ENCODE measurements at places on chromosomes 11 and 22. TPM values are rescaled to one million over a fixed set of nuclear protein-coding genes. Genes with fewer than 3 reads are reported as not detected.

CCDC188 gene
- not detected for total RNA-seq

RFPL3 gene
- total RNA-seq = not detected

MMP1 gene
- not detected for total RNA-seq

SH3BP1 gene
- total RNA-seq = 2.5 TPM

OR5A1 gene
- not detected for total RNA-seq

RRAS2 gene
- 45.3 TPM for total RNA-seq

SNX19 gene
- total RNA-seq = 56.0 TPM

- H3K27ac ChIP-seq = no peak overlapping the region
- H3K4me3 ChIP-seq = no peak overlapping the region
- peaks cover 22% of the 10 kb centered on the region for H3K4me1 ChIP-seq
Measured at GRCh38 chr11:77085652-77086051, 17.0 kb upstream of the OMP start.

DNA sequence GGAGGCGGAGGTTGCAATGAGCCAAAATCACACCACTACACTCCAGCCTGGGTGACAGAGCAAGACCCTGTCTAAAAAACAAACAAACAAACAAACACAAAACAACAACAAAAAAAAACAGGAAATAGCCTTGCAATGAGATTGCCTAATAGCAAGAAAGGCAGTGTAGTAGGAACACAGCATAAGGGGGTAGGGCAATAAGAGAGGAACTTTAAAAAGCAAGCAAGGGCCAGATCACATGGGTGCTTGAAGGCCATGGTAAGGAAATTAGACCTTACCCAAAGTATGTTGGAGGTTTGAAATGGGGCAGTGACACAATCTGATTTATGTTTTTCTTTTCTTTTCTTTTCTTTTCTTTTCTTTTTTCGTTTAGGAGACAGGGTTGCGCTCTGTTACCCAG lies 34.7 kb upstream of the NRIP3 start:
- no peak for DNase-seq
- no peaks in the 10 kb centered on the region for H3K4me1 ChIP-seq
- H3K36me3 ChIP-seq = no peaks in the 10 kb centered on the region
- no peak overlapping the region for H3K4me3 ChIP-seq
- no peak overlapping the region for H3K27ac ChIP-seq
- no peaks in the 10 kb centered on the region for H3K27me3 ChIP-seq

- H3K27ac ChIP-seq = no peak overlapping the region
- H3K4me1 ChIP-seq = peaks cover 14% of the 10 kb centered on the region
- no peak for DNase-seq
- no peaks in the 10 kb centered on the region for H3K36me3 ChIP-seq
Measured at GRCh38 chr11:128193615-128194014, 393.7 kb downstream of the ETS1 start.

DNA sequence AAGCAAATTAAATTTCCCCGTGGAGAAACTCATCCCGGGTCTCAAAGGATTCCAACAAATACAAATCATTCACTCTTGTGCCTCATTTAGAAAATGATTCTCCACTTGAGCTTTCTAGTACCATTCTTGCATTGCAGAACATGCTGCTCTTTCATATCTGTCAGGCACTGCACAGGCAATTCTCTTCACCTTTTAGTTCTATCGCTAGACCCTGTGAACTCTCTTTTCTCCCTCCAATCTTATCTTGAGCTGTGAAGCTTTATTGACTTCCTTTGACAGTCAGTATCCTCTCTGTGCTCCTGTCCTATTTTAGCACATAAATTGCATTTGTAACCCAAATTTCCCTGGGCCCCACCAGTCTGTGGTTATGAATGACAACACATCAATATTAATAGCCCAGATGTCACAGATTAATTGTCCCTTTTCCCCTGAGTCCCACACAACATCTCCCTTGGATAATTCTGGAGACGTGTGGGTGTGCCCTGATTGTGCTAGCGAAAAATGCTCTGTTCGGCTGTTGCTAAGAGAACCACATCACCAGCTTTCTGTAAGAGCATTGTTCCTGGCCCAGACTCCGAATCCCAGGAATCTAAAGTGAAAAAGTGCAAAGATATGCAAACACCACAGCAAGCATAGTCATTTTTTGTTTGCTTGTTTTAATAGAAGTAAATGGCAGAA lies 22.4 kb upstream of the SC5D start:
- no peak overlapping the region for H3K27ac ChIP-seq
- H3K4me3 ChIP-seq = no peak overlapping the region
- no peaks in the 10 kb centered on the region for H3K36me3 ChIP-seq
- no peak for DNase-seq

- no peak for DNase-seq
- peaks cover 92% of the 10 kb centered on the region for H3K4me1 ChIP-seq
- no peaks in the 10 kb centered on the region for H3K27me3 ChIP-seq
- H3K36me3 ChIP-seq = no peaks in the 10 kb centered on the region
Measured at GRCh38 chr11:1521382-1522080, 35.0 kb upstream of the MOB2 start.

DNA sequence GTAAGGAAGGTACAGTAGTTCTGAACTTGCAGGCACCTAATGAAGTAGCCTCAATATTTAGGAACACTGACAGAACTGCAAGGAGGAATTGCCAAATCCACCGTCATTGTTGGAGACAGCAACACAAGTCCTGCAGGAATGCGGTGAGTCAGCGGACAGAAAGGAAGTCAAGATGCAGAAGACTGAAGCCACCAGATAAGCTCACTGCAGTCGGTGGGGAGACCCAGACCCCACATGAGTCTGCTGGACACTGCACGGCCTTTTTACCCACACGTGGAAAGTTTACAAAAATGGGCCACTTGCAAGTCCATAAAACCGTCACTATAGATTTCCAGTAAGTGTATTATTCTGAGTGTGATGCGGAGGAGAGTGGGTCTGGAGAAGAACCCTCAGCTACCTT lies 1471.6 kb downstream of the TBC1D22A start:
- DNase-seq = no peak
- H3K36me3 ChIP-seq = no peaks in the 10 kb centered on the region
- H3K27me3 ChIP-seq = peaks cover 36% of the 10 kb centered on the region
- no peak overlapping the region for H3K4me3 ChIP-seq

GRCh38 chr11:45146072-45147016 lies at the start of gene PRDM11:
Gene PRDM11 (plus strand): TSS chr11:45146639. CDS start chr11:45181767, 35,128 bp downstream.
- no peaks in the 10 kb centered on the region for H3K36me3 ChIP-seq
- no peaks in the 10 kb centered on the region for H3K27me3 ChIP-seq
- DNase-seq = no peak

DNA sequence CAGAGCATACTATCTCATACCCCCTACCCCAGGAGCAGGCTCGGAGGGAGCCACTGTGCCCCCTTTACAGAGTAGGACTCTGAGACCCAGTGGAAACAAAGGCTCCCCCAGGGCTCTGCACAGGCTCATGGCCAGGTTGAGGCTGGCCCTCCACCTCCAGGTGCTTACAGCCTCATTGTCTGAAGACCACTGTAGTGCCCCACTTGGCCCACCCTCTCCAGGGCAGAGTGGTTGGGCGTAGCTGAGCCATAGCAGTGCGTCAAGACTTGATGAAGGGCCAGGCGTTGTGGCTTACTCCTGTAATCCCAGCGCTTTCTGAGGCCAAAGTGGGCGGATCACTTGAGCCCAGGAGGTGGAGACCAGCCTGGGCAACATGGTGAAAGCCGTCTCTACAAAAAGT lies 1.7 kb downstream of the ANKRD13D start:
- peaks cover 50% of the 10 kb centered on the region for H3K4me1 ChIP-seq
- H3K27me3 ChIP-seq = no peaks in the 10 kb centered on the region
- H3K27ac ChIP-seq = peak overlapping the region; percentile 95
- DNase-seq = peak; percentile 36
- peak overlapping the region; percentile 90 for H3K4me3 ChIP-seq

DNA sequence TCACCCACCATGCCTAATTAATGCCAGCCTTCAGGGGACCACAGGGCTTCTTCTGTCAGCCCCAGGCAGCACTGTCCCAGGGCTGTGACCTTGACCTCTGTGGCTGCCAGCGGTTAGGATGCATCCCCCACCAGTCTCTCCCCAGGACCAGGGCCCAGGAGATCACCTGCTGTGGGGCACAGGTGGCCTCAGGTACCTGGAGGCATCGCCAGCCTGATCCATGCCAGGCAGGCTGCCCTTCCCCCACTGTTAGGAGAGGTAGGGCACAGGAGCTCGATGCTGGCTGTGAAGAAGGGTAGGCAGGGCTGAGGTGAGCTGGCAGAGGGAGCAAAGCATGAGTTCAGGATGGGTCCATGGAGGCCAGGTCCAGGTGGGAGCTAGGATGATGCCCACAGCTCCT lies 16.7 kb upstream of the MDK start:
- peaks cover 26% of the 10 kb centered on the region for H3K36me3 ChIP-seq
- no peak overlapping the region for H3K4me3 ChIP-seq

- H3K4me1 ChIP-seq = no peaks in the 10 kb centered on the region
- no peak overlapping the region for H3K4me3 ChIP-seq
- H3K27ac ChIP-seq = no peak overlapping the region
- no peaks in the 10 kb centered on the region for H3K36me3 ChIP-seq
Measured at GRCh38 chr22:22127100-22127499, 117.5 kb upstream of the VPREB1 start.

DNA sequence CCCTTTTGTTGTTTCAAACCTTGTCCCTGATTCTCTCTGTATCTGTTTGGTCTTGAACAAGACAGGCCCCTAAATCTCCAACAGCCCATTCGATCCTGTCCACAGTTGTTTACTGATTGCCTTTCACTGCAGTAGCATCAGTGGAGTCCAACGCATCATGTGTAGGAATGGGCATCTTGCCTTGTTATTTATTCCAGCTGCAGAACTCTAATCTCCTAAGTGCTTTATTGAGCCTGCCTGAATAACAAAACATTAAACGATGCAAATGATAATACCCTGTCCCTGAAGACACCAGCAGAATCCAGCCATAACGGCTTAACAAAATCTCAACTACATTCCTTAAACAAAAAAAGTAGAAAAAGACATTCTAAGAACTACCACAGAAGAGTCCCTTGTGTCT lies 50.1 kb downstream of the SLC35F2 start:
- no peak for DNase-seq
- no peaks in the 10 kb centered on the region for H3K4me1 ChIP-seq
- H3K4me3 ChIP-seq = no peak overlapping the region
- no peaks in the 10 kb centered on the region for H3K36me3 ChIP-seq

DNA sequence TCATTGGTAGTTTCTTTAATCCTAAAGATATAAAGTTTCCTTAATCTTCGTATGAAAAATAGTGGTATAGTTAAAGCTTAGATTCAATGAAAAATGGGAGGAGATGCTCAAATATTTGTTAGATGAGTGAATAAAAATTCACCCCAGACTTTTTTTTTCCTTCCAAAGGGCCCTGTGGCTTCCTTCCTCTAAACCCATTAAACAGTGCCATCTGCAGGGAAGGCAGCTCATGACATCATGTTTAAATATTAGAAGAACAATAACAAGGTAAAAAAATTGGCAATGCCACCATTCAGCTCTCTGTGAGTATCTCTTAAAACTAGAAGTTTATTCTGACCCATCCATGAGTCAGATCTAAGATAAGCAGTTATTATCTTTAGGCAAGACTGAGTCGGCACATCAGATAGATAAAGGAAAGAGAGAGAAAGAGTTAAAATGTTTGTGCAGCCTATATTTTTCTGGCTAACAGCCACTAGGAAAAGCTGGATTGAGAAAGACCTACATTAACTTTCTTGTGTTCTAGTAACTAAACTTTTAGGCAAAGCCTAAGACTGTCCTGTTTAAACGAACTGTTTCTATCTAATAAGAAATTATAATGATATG lies 19.1 kb upstream of the OOSP1 start:
- H3K27me3 ChIP-seq = no peaks in the 10 kb centered on the region
- no peaks in the 10 kb centered on the region for H3K4me1 ChIP-seq
- H3K27ac ChIP-seq = no peak overlapping the region
- H3K36me3 ChIP-seq = no peaks in the 10 kb centered on the region
- no peak overlapping the region for H3K4me3 ChIP-seq

- H3K27me3 ChIP-seq = peaks cover 50% of the 10 kb centered on the region
- H3K36me3 ChIP-seq = no peaks in the 10 kb centered on the region
- no peak for DNase-seq
- H3K4me3 ChIP-seq = no peak overlapping the region
- no peaks in the 10 kb centered on the region for H3K4me1 ChIP-seq
- H3K27ac ChIP-seq = no peak overlapping the region
Measured at GRCh38 chr11:124814739-124815138, 14.5 kb upstream of the MSANTD2 start.

GRCh38 chr11:7651140-7651551 lies 22.2 kb downstream of the CYB5R2 start:
- H3K36me3 ChIP-seq = peaks cover 68% of the 10 kb centered on the region
- no peak overlapping the region for H3K4me3 ChIP-seq
- no peak for DNase-seq

- no peak for DNase-seq
- no peaks in the 10 kb centered on the region for H3K27me3 ChIP-seq
- H3K36me3 ChIP-seq = no peaks in the 10 kb centered on the region
- no peak overlapping the region for H3K4me3 ChIP-seq
Measured at GRCh38 chr11:84969103-84969502, 658.0 kb downstream of the DLG2 start.

DNA sequence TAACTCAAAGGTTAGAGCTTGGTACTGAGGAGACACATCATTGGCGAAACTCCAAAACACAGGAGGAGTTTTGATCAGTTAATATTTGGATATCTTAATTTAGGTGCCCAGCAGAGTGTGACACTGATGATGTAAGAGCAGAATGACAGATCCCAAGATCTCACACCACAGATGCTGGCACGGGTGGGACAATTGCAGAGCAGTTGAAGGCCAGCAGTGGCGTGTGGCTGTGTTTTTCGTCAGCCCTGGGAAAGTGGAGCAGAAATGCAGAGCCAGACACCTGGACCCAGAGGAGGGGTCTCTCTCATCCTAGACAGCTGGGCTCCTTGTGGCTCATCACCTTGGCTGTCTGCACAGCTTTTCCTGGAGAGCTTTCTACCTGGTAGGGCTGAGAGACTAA lies 59.7 kb upstream of the CTTN start:
- H3K27me3 ChIP-seq = no peaks in the 10 kb centered on the region
- peaks cover 14% of the 10 kb centered on the region for H3K4me1 ChIP-seq
- H3K27ac ChIP-seq = no peak overlapping the region
- DNase-seq = no peak

DNA sequence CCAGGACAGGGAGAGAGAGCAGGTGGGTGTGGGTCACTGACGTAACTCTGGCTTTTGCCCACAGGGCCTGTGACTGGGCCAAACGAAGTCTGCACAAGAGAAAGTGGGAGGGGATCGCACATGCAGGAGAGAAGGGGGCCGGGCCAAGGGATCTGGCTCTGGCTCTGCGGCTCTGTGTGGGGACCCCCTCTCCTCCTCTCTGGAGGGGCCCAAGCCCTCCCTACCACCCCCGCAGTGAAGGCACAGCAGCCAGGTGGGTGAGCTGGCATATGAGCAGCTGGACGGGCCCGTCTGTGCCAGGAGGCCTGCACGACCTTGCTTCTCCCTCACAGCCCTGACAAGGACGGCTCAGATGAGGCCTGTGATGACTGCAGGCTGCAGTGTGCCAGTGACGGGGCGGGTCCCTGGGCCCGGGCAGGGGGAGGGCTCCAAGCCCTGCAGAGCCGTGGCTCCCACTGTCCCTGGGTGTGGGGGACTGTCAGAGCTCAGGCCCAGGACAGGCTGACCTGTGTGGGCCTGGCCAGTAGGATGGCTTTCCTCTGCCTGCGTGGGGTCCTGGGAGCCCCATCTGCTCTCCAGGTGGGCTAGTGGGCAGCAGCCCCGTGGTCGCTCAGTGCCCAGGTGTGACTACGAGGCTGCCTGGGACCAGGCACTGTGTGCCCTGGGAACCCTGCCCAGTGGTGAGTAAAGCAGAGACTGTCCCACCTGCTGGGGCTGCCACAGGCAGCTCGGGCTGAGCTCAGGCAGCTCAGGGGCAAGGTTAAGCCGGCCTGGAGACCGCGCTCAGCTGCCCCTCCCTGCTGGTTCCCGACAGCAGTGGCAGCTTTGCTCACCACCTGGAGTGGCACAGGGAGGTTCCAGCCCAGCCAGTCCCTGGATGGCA lies 22.2 kb downstream of the MRGPRG start:
- peaks cover 10% of the 10 kb centered on the region for H3K4me1 ChIP-seq
- DNase-seq = no peak
- H3K36me3 ChIP-seq = no peaks in the 10 kb centered on the region
- no peak overlapping the region for H3K4me3 ChIP-seq
- peaks cover 44% of the 10 kb centered on the region for H3K27me3 ChIP-seq
- H3K27ac ChIP-seq = no peak overlapping the region
